ENCODE measurements at places on chromosomes 11 and 22. TPM values are rescaled to one million over a fixed set of nuclear protein-coding genes. Genes with fewer than 3 reads are reported as not detected.

The ANO9 gene
- 0.07 TPM for polyA plus RNA-seq

The MCM5 gene
- 5.9 TPM for polyA plus RNA-seq

The GNG3 gene
- polyA plus RNA-seq = 0.14 TPM

The RANBP1 gene
- 29.3 TPM for polyA plus RNA-seq

The ADM2 gene
- polyA plus RNA-seq = not detected

The DDI1 gene
- polyA plus RNA-seq = not detected

The FOLH1 gene
- 0.08 TPM for polyA plus RNA-seq

The RAG2 gene
- polyA plus RNA-seq = not detected

The PATE4 gene
- not detected for polyA plus RNA-seq

The MMP12 gene
- polyA plus RNA-seq = not detected

The ACRV1 gene
- not detected for polyA plus RNA-seq

The SLC7A4 gene
- polyA plus RNA-seq = not detected

The TENM4 gene
- 0.08 TPM for polyA plus RNA-seq

The CLDN5 gene
- 77.7 TPM for polyA plus RNA-seq

The DAGLA gene
- 3.3 TPM for polyA plus RNA-seq

The SLCO2B1 gene
- polyA plus RNA-seq = 4.7 TPM

The MS4A15 gene
- polyA plus RNA-seq = not detected

The DEFB131B gene
- polyA plus RNA-seq = not detected

The GRM5 gene
- polyA plus RNA-seq = not detected

The CFAP68 gene
- polyA plus RNA-seq = 12.9 TPM

The AIFM3 gene
- polyA plus RNA-seq = 0.28 TPM

The FGF3 gene
- polyA plus RNA-seq = not detected

The CPT1B gene
- polyA plus RNA-seq = 51.4 TPM

The SLC29A2 gene
- 29.7 TPM for polyA plus RNA-seq

The RIBC2 gene
- polyA plus RNA-seq = not detected

The SPTBN2 gene
- polyA plus RNA-seq = 0.30 TPM

The FGF4 gene
- not detected for polyA plus RNA-seq

The OR52N1 gene
- not detected for polyA plus RNA-seq

Measured in heart left ventricle (tissue), 16 donors.